ENCODE measurements at places on chromosomes 1 and 21.

DNA sequence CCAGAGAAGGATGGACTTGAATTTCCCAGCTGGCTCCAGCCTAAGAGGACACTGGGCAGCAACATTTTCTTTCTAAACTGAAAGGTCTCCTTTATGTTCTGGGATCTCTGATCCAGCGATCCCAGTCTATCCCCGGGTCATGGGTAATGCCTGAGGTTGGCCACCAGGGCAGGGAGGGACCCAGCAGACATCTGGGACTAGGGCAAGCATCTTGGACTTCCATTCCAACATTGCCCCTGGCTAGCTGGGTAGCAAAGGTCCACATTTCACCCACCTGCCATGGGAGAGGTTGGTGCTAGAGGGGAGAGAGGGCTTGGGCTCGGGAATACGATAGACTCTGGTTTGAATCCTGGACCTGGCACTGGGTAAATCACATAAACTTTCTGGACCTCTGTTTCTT, 84.6 kb downstream of the LRRN2 start:
- DNase-seq, result no peak

- peak; percentile 29 for DNase-seq
Measured at GRCh38 chr1:117814856-117815797, 114.3 kb downstream of the GDAP2 start.

- DNase-seq, result peak; percentile 22
Measured at GRCh38 chr21:17793246-17794123, 25.7 kb downstream of the C21orf91 start.

- DNase-seq, result no peak
Measured at GRCh38 chr1:73859227-73859626, 338.7 kb downstream of the LRRIQ3 start.

DNA sequence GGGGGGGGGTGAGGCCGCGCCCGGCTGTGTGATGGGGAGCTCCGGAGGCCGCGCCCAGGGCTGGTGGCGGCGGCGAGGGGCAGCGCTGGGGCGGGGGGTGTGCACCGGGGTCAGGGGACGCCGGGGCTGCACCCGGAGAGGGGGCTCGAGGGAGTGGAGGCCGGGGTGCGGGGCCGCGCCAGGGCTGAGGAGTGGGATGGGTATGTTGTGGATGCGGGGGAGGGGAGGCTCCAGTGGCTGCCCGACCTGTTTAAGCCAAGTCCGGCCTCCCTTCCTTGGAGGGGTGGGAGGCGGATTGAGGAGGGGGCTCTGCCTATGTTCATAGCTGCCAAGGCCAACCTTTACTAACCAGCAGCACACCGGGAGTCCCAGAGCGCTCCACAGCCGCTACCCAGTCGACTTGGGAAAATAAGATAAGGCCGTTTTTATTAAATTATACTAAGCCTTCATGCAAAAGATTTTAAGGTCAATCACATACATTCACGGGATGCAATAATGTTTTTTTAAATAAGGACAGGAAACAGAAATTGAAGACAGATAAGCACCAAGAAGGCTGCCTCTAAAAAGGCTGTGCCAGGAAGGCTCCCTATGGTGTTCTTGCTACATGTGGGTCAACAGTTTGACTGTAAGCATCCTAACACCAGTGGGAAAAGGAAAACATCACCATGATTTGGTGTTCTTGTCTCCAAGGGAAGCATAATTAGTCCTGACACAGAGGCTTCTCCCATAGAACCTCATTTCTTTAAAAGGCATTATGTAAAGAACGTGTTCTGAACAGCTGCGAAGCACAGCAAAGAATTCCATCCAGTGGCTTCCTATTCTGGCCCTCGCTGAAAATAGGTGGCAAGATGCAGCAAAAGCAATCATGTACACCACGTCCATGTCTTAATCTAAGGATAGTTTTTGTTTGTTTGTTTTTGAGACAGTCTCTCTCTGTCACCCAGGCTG, 626 bp upstream of the HLCS start:
- no peak for DNase-seq
